ENCODE measurements at places on chromosomes 11 and 22.

GRCh38 chr22:36873614-36874308 lies 13.0 kb downstream of the NCF4 start:
- peak; percentile 66 for DNase-seq
- H3K4me1 ChIP-seq, result peaks cover 18% of the 10 kb centered on the region
- peak overlapping the region; percentile 90 for H3K27ac ChIP-seq
- no peaks in the 10 kb centered on the region for H3K27me3 ChIP-seq
- H3K36me3 ChIP-seq, result peaks cover 68% of the 10 kb centered on the region

GRCh38 chr11:102950622-102951081 lies 4.9 kb downstream of the MMP13 start:
- no peaks in the 10 kb centered on the region for H3K4me1 ChIP-seq
- DNase-seq, result no peak
- no peaks in the 10 kb centered on the region for H3K27me3 ChIP-seq
- H3K4me3 ChIP-seq, result no peak overlapping the region

- no peak overlapping the region for H3K4me3 ChIP-seq
- H3K36me3 ChIP-seq, result peaks cover 30% of the 10 kb centered on the region
- no peaks in the 10 kb centered on the region for H3K27me3 ChIP-seq
These were observed 43.6 kb downstream of the BRD1 start for GRCh38 chr22:49783926-49784629.

GRCh38 chr11:106681435-106681834 lies 336.8 kb downstream of the GUCY1A2 start:
- H3K4me3 ChIP-seq, result no peak overlapping the region
- H3K36me3 ChIP-seq, result no peaks in the 10 kb centered on the region
- H3K27me3 ChIP-seq, result no peaks in the 10 kb centered on the region
- H3K4me1 ChIP-seq, result no peaks in the 10 kb centered on the region
- H3K27ac ChIP-seq, result no peak overlapping the region

- no peaks in the 10 kb centered on the region for H3K4me1 ChIP-seq
- no peak for DNase-seq
- H3K27ac ChIP-seq, result no peak overlapping the region
These were observed 28.0 kb downstream of the HSPA8 start for GRCh38 chr11:123033895-123034294.

GRCh38 chr22:43036282-43036829 lies 21.4 kb upstream of the PACSIN2 start:
- DNase-seq, result no peak
- H3K27ac ChIP-seq, result no peak overlapping the region
- no peaks in the 10 kb centered on the region for H3K36me3 ChIP-seq

GRCh38 chr22:23032658-23033057 lies 37.7 kb upstream of the GNAZ start:
- H3K4me3 ChIP-seq, result no peak overlapping the region
- peaks cover 2% of the 10 kb centered on the region for H3K27me3 ChIP-seq
- no peaks in the 10 kb centered on the region for H3K36me3 ChIP-seq
- DNase-seq, result no peak
- peaks cover 3% of the 10 kb centered on the region for H3K4me1 ChIP-seq

- no peak overlapping the region for H3K27ac ChIP-seq
- no peak for DNase-seq
- H3K4me1 ChIP-seq, result no peaks in the 10 kb centered on the region
- H3K36me3 ChIP-seq, result no peaks in the 10 kb centered on the region
These were observed 32.2 kb upstream of the AQP11 start for GRCh38 chr11:77557553-77557952.

GRCh38 chr22:33300165-33300564 lies 242.0 kb upstream of the SYN3 start:
- no peaks in the 10 kb centered on the region for H3K27me3 ChIP-seq
- H3K4me1 ChIP-seq, result no peaks in the 10 kb centered on the region
- no peak overlapping the region for H3K27ac ChIP-seq
- DNase-seq, result no peak
- no peak overlapping the region for H3K4me3 ChIP-seq
- no peaks in the 10 kb centered on the region for H3K36me3 ChIP-seq

DNA sequence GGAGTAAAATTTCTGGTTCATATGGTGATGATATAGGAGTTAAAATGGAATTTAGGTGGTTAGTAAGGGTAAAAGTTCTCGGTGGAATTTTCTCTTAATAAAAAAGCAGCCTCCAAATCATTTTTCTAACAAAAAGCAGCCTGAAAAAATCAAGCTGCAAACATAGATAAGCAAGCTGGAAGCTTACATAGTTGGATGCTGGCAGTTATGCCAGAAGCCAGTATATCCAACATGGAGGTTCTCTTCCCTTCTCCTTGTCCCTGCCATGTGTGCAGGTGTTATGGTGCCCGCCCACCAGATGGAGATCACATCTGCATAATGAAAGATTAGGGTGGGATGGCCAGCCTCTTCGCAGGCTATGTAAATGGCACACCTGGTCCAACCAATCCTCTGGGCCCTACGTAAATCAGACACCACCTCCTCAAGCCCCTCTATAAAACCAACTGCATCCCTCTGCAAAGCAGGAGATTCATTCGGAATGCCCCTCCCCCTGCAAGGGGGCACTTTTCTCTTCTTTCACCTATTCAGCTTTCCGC lies 22.4 kb downstream of the PIWIL3 start:
- no peak overlapping the region for H3K4me3 ChIP-seq
- no peak overlapping the region for H3K27ac ChIP-seq
- H3K27me3 ChIP-seq, result peaks cover 47% of the 10 kb centered on the region
- no peaks in the 10 kb centered on the region for H3K4me1 ChIP-seq

DNA sequence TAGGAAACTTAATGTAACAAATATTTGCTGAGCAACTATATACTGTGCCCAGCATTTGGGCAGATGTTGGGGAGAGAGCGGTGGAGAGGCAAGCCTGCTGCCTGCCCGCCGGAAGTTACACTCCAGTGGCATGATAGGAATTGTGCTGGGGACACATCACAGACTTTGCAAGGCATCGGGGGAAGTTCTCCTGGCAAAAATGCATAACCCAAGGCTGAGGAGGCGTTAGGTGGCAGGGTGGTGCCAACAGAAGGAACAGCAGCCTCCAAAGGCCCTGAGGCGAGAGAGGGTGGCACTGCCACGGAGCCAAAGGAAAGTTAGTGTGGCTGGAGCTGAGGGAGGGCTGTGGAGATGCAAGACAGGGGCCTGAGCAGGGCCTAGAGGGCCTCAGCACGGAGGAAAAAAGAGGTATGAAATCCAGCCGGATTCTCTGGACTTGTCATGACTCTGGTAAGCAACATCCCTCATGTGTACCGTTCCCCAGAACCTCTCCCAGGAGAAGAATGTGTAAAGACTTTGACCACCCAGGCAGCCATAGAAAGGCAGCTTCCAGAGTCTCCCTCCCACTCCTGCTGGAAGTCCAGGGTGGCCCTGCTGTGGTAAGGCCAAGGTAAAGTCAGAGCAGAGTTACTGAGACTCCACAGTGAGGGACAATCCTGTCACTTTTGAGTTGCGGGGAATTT lies 76.1 kb upstream of the RAB1B start:
- DNase-seq, result no peak
- H3K4me1 ChIP-seq, result no peaks in the 10 kb centered on the region
- no peak overlapping the region for H3K4me3 ChIP-seq
- H3K36me3 ChIP-seq, result peaks cover 9% of the 10 kb centered on the region
- no peaks in the 10 kb centered on the region for H3K27me3 ChIP-seq
- H3K27ac ChIP-seq, result no peak overlapping the region

DNA sequence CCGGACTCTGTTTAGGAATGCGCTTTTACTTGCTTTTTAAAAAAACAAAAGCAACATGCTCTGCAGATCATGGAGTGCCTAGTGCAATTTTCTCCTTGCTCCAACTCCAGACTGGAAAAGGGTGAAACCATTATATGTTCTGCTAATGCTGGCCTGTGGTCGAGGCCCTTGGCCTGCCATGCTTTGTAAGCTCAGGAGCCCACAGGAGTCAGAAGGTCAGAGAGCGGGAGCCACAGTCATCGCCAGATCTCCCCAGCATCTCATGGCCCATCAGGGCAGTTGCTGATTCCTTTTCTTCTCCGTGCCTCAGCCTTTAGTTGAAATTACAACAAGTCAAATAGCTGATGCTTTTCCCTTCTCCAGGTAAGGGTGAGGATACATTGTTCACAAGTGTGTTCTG lies 80.3 kb downstream of the DDIAS start:
- H3K27me3 ChIP-seq, result no peaks in the 10 kb centered on the region
- H3K4me1 ChIP-seq, result peaks cover 23% of the 10 kb centered on the region
- H3K27ac ChIP-seq, result no peak overlapping the region
- peaks cover 12% of the 10 kb centered on the region for H3K36me3 ChIP-seq
- no peak overlapping the region for H3K4me3 ChIP-seq

- no peak for DNase-seq
- H3K36me3 ChIP-seq, result peaks cover 21% of the 10 kb centered on the region
- no peak overlapping the region for H3K4me3 ChIP-seq
- peaks cover 3% of the 10 kb centered on the region for H3K27me3 ChIP-seq
- peaks cover 7% of the 10 kb centered on the region for H3K4me1 ChIP-seq
These were observed 7.3 kb upstream of the CCDC15 start for GRCh38 chr11:124946735-124947141.

DNA sequence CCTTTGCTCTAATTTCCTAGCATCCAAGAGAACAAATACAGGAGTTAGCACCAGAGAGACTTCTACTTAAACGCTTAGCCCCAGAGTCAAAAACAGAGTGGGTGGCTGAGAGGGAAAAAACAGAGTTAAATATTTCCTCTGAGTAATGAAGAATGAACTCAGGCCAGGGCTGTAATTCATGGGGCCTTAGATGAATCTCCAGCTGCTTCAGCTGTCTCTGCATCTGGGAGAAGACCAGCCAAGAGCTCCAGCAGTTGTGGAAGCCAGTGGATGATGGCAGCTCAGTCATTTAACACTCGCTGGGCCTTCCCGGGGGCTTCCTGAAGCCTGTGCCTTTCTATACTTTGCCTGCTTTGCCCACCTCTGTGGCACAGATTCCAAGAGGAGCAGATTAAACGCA lies 5.7 kb upstream of the ADAMTS15 start:
- H3K27me3 ChIP-seq, result peaks cover 31% of the 10 kb centered on the region
- H3K4me1 ChIP-seq, result peaks cover 20% of the 10 kb centered on the region
- DNase-seq, result no peak

DNA sequence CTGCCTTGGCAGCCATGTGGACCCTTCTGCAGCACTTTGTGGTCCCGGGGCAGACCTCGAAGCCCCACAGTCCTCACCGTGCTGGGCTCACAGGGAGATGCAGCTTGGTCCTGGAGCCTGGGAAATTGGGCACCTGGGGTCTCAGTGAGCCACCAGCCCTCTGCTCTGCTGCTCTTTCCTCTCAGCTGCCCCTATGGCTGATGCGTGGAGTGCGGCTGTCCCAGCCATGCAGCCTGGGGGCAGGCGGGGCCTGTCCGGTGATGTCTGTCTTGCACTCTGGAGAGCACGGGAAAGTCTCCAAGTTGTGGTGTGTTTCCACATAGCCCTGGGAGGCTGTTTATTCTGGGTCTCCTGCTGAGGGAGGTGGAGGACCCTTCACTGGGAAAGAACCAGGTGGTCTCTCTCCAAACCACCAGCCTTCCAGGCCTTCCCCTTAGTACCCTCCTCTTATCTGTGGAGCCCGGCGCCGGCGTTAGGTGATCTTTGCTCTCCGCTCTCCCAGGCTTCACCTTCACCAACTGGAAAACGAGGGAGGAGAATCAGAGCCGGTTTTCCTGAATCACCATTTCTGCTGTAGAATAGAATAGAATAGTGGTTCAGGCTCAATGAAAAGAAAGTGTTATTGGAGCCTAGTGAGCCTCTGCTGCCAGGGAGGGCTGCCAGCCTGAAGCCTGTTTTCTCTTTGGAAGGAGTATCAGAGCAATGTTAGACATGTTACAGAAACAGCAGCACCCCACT lies 41.2 kb upstream of the GRAMD4 start:
- H3K4me3 ChIP-seq, result peak overlapping the region; percentile 96
- DNase-seq, result no peak
- peaks cover 48% of the 10 kb centered on the region for H3K4me1 ChIP-seq
- peak overlapping the region; percentile 65 for H3K27ac ChIP-seq

GRCh38 chr11:70169632-70170031 lies 33.5 kb upstream of the FADD start:
- no peaks in the 10 kb centered on the region for H3K27me3 ChIP-seq
- no peak overlapping the region for H3K27ac ChIP-seq
- H3K4me3 ChIP-seq, result no peak overlapping the region
- H3K4me1 ChIP-seq, result no peaks in the 10 kb centered on the region
- no peaks in the 10 kb centered on the region for H3K36me3 ChIP-seq
- DNase-seq, result no peak

DNA sequence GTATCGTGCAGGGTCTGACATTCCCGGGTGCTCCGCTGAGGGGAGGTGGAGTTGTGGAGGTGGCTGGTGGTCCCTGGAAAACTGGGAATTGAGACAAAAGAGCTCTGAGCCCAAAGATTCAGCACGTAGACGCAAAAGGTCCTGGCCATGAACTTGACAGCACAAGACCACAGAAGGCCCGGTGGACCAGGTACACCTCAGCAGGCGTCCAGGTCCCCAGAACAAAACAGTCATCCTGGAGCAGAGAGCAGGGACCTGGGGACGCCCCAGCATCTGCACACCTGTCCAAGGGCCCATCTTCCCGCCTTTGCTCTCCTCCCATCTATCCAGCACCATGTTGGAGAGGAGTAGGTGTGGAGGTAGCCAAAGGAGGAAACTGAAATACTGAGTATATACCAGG lies 13.8 kb upstream of the MB start:
- H3K27ac ChIP-seq, result no peak overlapping the region

DNA sequence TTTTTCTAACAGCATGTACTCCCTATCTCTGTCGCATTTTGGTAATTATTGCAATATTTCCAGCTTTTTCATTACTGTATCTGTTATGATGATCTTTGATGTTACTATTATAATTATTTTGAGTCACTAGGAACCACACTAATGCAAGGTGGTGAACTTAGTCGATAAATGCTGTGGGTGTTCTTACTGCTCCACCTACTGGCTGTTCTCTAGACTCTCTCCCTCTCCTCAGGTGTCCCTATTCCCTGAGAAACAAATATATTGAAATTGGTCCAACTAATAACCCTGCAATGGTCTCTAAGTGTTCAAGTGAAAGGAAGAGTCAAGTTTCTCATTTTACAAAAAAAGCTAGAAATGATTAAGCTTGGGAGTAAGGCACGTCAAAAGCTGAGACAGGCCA lies 10.5 kb downstream of the ARL14EP start:
- DNase-seq, result no peak
- H3K4me1 ChIP-seq, result peaks cover 13% of the 10 kb centered on the region
- peaks cover 46% of the 10 kb centered on the region for H3K36me3 ChIP-seq
- no peak overlapping the region for H3K4me3 ChIP-seq
